Spinal cord (tissue), 10 donors: ENCODE measurements at places on chromosomes 11 and 22. TPM values are rescaled to one million over a fixed set of nuclear protein-coding genes. Genes with fewer than 3 reads are reported as not detected.

GPR83 gene
- polyA plus RNA-seq = 3.6 TPM

CFAP300 gene
- polyA plus RNA-seq = 7.9 TPM

AMOTL1 gene
- 20.2 TPM for polyA plus RNA-seq

VSIG2 gene
- polyA plus RNA-seq = 2.3 TPM
